ENCODE measurements at places on chromosomes 4 and X. TPM values are rescaled to one million over a fixed set of nuclear protein-coding genes. Genes with fewer than 3 reads are reported as not detected.

USP17L19 gene
- not detected for total RNA-seq

EVC2 gene
- 2.5 TPM for total RNA-seq

TBL1X gene
- 11.8 TPM for total RNA-seq

GPAT3 gene
- 4.5 TPM for total RNA-seq

RPS6KA6 gene
- total RNA-seq: 0.15 TPM

ERAS gene
- not detected for total RNA-seq

RWDD4 gene
- 19.1 TPM for total RNA-seq

FHIP1A gene
- 0.40 TPM for total RNA-seq

XAGE1A gene
- total RNA-seq: not detected

KDM6A gene
- total RNA-seq: 11.1 TPM

AR gene
- total RNA-seq: 0.30 TPM

ODAPH gene
- not detected for total RNA-seq

FRMPD3 gene
- total RNA-seq: not detected
